Hematopoietic multipotent progenitor cell treated with erythropoietin and hydrocortisone succinate and interleukin-3 and kit ligand, for 8 days (in vitro differentiated cells): ENCODE measurements at places on chromosomes 16 and 17.

GRCh38 chr16:78235168-78235800 lies 135.8 kb downstream of the WWOX start:
- peak; percentile 72 for DNase-seq

GRCh38 chr17:29619251-29619650 lies 3.5 kb downstream of the CORO6 start:
- DNase-seq, result peak; percentile 35

GRCh38 chr17:40542558-40543411 lies 22.5 kb downstream of the CCR7 start:
- DNase-seq, result no peak

GRCh38 chr16:22948603-22949368 lies 134.8 kb downstream of the HS3ST2 start:
- peak; percentile 73 for DNase-seq

DNA sequence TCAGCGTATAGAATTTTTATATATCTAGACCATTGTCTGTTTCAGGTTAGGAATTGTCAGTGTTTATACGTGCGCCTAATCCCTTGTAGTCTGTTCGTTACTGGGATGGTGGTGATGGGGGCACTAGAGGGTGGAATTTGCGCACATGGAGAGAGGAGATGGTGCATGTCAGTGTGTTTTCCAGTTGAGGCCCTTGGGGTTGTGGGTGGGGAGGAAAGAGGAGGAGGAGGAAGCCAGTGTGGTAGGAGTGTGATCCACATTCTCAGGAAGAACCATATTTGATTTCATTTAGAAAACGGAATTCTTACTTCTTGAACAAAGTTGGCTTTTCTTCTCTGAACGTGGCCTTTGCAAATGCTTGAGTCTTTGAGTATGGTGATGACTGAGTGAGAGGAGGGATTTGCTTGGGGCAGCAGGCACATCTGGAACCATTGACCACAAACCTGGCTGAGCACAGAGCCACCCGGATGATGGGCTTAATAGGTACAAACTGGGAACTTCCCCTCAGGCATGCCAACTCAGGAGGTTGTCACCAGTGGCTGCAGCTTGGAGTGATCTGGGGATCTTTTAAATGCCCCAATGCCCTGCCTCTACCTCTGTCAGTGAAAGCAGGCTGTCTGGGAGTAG lies 98.9 kb downstream of the PRKCB start:
- no peak for DNase-seq

- DNase-seq, result no peak
Measured at GRCh38 chr16:89690392-89690901, 4.0 kb downstream of the CDK10 start.

DNA sequence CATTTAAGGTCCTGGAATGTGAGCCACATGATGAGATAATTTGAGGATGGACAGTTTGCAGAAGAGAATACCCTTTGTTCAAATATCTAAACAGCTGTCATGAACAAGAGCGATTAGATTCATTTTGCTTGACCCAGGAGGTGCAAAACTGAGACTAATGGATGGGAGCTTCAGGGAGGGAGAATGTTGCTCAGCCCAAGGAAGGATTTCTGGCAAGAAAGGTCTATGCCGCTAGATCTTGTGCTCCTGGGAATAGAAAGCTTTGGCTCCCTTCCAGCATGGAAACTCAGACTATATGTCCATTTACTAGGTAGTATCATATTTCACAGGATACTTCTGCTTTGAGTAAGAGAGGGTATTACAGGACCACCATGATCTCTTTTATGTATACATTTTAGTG lies 14.8 kb upstream of the CDH11 start:
- no peak for DNase-seq

- DNase-seq, result no peak
Measured at GRCh38 chr17:78120971-78121800, 7.4 kb downstream of the TMC6 start.

DNA sequence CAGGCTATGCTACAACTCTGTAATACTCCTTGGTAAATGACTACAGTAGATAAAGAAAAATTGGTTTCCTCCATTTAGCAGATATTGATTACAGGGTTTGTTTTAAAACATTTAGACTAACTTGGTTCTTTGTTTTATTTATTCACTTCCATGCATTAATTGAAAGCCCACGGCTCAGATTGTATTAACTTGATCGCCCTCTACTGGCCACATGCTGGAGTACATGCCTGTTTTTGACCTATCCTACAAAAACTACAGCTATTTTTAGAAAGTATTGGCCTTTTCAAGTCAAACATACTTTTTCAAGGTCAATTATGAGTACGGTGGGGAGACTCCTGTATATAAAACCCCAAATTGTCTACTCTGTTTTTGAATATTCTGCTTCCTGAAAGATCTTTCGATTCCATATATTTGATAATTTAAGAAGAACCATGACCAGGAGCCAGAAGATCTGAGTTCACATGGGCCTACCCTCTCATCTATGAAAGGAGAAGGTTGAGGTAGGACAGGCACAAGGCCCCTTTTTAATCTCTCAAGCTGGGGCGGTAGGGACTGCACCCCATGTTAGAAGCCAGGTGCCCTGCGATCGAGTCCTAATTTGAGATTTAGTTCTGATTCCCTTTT lies 51.8 kb downstream of the CA10 start:
- peak; percentile 48 for DNase-seq

- DNase-seq, result no peak
Measured at GRCh38 chr17:32155896-32156295, 13.6 kb downstream of the RHOT1 start.

DNA sequence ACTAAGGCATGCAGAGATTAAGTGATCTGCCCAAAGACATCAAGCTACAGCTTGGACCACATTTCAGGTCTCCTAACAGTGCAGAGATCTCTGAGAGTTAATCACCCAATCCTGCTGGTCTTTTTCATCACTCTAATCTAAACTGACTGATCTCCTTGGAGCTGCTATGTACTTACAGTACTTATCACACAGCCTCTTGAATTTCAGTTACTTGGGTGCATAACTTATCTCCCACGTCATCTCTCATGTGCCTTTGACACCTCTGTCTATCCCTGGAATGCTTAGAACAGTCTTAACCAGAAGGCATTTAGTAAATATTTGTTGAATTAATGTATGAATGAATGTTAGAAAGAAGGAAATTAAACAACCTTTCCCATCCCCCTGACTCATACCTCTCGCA lies 139.0 kb downstream of the SNX11 start:
- no peak for DNase-seq
